ENCODE measurements at places on chromosomes 4 and X. TPM values are rescaled to one million over a fixed set of nuclear protein-coding genes. Genes with fewer than 3 reads are reported as not detected.
A peak's percentile ranks its signal among the peaks of the same experiment; 100 is the strongest.

GRCh38 chr4:39044956-39045826 is 13.0 kb upstream of the TMEM156 start:
- no peak for DNase-seq

Gene PRDM5
- total RNA-seq, result 9.3 TPM

DNA sequence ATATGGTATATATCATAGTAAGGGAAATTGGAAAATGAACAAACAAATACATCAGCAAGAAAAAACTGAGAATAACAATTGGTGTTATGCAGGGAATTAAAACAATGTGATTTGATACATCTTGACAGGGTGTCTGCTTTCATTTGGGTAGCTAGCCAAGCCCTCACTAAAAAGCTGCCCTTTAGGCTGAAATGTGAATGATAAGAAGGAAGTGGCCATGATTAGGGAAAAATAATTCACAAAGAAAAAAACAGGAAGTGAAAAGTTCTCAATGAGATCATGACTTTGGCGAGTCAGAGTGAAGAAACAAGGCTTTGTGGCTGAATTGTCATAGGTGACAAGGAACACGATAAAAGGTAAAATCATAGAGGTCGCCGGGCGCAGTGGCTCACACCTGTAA is 675.8 kb upstream of the SLIT2 start:
- no peak for DNase-seq

DNA sequence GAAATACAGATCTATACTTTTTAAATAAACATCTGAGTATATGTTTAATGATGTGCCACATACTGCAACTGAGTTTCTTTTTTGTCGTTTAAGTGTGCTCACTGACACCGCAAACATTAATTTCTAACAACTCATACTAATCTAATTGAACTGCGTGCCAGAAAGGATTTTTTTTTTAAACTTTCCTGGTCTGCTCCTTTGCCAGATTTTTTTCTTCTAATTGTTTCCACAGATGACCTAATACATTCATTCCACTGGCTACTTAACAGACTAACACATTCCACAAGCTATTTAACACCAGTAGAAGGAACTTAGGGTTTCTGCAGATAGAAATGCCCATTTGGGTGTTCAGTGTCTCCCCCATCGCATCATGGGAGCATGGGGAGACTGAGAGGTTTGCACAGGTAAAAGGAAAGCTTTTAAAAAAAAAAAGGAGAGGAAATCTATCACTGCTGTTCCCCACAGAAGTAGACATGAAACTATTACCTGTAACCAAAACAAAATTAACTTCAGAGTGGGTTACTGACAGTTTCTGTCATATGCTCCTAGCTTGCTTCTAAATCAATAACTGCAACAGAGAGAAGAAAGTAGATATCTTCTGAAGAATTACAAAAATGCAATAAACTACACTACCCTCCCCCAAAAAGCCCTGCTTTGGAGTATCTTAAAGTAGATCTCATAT is 31.6 kb downstream of the SH3KBP1 start:
- DNase-seq, result no peak

DNA sequence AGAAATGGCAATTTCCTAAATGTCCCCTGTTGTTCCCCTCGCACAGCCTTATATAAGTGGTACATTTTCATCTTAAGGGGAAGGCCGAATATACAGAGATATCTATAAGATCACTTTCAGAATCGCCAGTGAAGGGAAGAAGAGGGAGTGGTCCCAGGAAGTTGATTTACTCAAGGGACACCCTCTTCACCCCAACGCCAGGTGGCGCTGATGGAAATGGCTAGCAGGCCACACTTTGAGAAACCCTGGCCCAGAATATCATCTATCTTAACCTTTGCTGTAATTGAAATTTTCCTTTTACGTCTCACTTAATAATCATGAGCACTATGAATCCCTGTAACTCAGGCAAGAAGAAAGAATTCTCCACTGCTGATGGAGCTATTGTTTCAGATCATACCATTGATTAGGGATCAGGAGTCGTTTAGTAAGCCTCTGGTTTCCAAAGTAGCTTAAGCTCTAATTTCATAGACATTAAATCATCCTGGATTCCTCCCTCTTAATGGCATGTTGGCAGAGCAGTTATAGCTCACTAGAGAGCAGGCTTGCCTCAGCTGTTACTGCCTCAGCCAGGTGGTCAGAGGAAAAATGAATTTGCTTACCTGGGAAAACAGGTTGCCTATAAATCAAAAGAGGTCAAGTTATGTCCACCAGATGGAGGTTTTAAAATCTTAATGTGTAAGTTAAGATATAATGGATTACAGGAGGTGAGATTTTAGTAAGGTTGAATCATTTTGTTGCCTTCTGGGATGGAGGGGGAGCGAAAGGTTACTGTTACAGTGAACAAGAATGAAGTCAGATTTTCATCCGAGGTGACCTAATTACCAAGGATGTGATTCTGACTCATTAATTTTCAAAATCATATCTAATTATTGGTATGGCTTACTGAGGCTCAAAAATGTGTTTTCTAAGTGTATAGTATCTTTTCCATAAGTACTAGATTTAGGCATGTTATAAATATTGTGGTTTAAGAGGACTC is 941.2 kb upstream of the TENM3 start:
- DNase-seq, result peak; percentile 44

DNA sequence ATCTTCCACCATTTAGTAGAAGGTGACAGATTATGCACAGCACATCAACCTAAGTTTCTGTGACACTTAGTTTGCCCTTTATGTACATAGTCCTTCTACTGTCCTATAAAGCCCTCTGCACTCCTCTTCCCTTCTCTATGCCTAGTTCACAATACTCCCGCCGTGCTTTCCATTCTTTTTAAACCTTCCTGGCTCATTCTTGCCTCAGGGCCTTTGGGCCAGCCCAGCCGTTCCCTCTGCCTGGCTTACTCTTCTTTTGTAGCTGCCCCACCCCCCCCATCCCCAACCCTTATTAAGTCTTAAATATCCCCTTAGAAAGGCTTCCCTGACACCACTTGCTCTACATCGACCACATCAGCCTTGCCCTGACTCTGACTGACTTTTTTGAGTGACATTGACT is 33.0 kb downstream of the SGMS2 start:
- no peak for DNase-seq

GRCh38 chrX:27549688-27550087 is 40.5 kb upstream of the DCAF8L2 start:
- DNase-seq, result no peak

DNA sequence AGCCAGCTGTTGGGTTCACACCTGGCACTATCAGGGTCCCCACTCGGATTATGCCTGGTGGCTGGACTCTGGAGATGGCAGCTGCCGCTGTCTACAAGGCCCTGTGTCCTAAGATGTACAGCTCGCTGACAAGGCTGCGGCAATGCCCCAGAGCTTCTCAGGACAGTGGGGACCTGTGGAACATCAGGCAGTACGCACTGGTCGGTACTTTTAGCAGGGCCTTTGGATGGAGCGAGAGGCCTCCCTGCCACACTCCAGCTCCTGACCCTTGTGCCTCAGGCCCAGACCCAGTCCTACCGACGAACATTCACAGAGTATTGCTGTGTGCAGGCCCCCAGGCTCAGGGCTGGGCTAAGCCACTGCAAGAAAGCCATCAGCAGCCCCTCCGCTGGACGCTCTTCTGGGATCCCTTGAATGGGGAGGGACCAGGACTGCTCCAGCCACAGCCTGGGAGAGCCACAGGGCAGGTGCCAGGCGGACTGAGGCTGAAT is 45.7 kb upstream of the HMX1 start:
- DNase-seq, result peak; percentile 14

Gene PORCN
- total RNA-seq, result 3.6 TPM

DNA sequence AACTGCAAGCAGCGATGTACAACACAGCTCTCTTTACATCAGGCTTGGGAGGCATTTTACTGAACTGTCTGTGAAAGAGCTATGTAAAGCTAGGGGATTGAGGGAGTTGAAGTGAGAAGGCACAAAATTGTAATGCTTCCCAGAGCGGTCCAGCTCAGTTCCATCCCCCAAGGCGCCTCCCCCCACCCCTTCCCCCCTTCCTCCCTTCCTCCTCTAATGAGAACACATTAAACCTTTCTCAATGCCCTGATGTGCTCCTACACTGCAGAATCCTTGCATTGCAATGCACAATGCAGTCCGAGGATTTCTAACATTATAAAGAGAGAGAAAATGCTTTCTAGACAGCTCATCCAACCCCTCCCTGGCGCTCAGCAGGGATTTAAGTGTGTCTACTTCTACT is 73.9 kb downstream of the CXXC4 start:
- no peak for DNase-seq

GRCh38 chr4:10089346-10089745 is 27.3 kb downstream of the WDR1 start:
- DNase-seq, result peak; percentile 87

Gene SOWAHD
- total RNA-seq, result 3.2 TPM

Gene ODAPH
- not detected for total RNA-seq

DNA sequence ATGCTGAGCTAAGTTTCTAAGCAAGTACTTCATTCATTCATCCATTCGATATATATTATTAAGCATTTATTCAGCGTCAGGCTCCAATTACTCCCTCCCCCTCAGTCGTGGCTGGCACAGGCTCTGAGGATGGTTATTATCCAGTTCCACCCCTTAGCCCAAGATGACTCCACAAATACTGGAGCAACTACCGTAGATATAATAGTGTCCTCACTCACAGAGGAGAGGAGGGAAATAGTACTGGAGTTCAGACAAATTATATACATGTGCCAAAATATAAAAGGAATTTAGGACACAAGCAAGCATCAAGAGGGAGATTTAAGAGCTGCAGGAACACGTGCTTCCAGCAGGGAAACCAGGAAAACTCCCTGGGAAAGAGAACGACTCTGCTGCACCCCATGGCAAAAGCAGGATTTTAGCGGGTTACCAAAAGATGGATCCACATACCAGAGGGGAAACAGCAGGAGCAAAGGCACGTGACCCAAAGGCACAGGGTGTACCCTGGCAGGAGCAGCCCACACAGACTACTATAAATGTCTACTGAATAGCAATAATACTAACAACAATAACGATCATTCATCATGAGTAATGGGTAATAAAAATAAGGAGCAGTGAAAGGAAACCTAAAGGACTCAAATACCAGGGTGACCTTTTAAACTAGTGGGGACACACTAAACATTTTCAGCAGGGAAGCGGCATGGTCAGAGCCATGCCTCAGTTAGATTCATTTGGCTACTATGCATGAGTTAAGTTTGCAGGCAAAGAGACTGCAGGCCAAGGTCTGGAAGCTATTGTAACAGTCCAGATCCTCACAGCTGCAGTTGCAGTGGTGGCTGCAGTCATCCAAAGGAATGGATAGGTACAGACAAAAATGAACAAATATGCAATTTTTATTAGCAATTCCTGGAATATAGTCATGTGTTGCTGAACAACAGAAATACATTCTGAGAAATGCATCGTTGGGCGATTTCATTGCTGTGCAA is 153.7 kb downstream of the APBB2 start:
- DNase-seq, result no peak

Gene TLR6
- 0.44 TPM for total RNA-seq

- DNase-seq, result no peak
Observed at GRCh38 chrX:37846141-37846540, 1.2 kb downstream of the DYNLT3 start.

Gene SPATA4
- not detected for total RNA-seq

DNA sequence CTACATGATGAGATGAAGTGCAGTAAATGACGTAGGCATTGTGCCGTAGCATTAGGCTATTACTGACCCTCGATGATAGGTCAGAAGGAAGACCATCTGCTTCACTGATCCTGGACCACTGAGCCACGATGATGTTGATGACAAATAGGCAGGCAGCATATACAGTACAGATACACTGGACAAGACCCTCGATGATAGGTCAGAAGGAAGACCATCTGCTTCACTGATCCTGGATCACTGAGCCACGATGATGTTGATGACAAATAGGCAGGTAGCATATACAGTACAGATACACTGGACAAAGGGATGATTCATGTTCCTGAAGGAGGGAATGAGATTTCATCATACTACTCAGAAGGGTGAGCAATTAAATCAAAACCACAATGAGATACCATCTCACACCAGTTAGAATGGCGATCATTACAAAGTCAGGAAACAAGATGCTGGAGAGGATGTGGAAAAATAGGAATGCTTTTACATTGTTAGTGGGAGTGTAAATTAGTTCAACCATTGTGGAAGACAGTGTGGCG is 50.9 kb downstream of the BEND4 start:
- no peak for DNase-seq

DNA sequence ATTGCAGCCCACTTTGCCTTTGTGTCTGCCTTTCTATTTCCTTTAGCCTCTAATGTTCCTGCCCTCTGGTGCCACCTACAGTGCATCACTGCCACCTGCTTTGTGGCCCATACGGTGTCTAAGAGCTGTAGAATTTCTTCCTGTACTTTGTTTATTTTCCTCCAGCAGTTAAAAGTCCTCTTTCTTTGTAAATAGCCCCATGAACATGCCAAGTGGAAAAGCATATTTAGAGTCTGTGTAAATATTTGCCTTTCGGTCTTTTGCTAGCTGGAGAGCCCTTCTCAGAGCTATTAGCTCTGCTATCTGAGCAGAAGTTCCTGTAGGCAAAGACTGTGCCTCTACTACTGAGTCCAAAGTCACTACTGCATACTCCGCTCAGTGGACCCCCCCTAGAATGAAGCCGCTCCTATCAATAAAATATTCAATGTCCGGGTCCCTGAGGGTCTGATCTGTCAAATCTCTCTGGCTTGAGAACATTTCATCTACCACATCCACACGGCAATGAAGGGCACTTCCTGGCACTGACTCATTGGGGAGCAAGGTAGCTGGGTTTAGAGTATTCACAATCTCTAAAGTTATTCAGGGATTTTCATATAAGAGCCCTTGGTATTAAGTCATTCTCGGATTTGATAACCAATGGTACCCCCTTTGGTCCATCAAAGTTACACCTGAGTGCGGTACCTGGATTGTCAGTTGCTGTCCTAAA is 36.3 kb downstream of the SULT1E1 start:
- peak; percentile 85 for DNase-seq

DNA sequence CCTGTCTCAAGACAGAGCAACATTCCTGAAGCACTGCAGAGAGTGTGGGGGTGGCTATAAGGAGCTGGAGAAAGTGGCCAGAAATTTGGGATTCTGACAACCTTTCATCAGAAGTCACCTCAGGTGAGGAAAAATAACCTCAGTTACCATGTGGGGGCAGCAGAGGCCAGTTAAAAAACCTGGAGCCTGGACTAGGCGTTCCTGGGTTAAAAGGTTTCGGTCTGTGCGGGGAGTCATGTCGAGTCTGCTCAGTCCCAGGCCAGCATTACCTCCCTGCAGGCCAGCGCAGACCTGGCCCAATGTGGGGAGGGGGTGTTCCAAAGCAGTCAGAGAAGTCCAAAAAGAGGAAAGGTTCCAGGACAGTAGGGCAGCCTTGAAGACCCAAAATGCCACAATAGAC is 10.9 kb upstream of the NALF2 start:
- DNase-seq, result peak; percentile 46

Gene PABPC1L2B
- total RNA-seq, result not detected

Gene CD40LG
- 0.69 TPM for total RNA-seq

DNA sequence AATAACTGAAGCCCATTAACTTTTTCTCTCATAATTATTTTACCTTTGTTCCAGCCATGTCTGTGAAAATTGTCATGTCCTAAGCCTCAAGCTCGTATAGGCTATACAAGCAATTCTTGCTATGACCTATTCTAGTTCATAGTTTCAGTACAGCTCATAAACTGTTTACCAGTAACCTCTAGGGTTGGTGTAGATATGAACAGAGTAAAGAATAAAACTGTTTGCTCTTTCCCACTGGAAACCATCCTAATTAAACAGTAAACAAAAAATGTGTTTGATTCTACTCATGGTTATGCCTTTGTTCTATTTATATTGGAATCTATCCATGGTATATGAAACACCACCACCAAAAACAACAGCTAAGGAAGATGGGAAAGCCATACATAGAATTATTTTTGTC is 1444.0 kb upstream of the PCDH7 start:
- DNase-seq, result no peak

Gene MANBA
- 21.8 TPM for total RNA-seq

Gene ENPEP
- 0.27 TPM for total RNA-seq

Gene RBM47
- total RNA-seq, result 279 TPM

Data from colonic mucosa (tissue), 4 donors.